ENCODE measurements at places on chromosomes 7 and 10.

DNA sequence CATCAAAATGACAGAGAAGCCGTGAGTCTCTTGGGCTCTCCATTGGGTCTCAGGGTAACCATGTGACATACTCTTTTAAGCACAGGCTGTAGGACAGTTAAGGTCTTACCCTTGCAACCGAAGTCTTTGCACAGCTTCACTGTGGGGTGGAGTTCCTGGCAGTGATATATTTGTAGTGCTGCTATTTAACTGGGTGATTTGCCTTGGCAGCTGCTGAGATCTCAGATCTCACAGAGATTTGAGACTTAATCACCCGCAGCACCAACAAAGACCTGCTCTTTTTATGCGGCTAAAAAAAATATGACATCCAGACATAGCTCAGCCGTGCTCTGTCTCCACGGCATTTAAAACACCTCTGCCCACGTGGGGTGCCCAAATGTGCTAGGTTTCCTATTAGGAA is 63.4 kb upstream of the NPTX2 start:
- no peak for DNase-seq

DNA sequence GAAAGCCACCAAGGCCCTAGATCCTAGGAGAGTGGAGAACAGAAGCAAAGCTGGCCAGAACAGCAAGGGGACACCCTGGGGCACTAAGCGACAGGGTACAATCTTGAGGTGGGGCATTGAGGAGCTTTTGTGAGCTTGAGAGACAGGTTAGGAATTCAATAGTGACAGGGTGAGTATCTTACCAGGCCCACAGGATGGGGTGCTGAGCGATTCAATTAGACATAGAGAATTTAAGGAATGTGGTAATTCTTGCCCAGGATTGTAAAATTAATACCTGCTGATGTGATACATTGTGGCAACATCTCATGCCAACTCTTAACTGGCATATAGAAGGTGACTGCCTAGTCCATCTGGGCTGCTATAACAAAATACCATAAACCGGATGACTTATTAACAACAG is 14.0 kb downstream of the RBP3 start:
- no peak for DNase-seq

DNA sequence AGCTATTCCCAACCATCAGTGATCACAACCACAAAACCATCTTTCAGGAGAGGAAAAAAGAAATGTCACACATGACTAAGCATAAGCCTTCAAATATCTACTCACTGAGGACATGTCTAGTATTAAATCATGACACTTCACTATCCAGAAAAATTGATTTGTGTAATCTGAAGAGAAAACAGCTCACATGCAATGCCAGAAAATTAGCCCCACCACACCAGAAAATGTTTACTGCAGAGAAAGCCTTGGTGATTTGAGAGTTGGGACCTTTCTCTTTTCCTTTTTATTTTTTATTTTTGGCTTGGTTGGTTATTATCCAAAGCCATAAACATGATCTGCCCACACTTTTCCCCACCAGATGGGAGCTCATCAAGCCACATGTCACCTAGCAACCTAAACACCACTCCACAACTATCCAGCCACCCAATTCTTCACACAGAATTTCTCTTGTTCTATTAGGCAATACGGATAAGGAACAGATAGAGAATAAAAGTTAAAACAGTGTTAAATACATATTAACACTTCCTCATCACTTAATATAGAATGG is 3.1 kb downstream of the PARD3 start:
- DNase-seq, result no peak

DNA sequence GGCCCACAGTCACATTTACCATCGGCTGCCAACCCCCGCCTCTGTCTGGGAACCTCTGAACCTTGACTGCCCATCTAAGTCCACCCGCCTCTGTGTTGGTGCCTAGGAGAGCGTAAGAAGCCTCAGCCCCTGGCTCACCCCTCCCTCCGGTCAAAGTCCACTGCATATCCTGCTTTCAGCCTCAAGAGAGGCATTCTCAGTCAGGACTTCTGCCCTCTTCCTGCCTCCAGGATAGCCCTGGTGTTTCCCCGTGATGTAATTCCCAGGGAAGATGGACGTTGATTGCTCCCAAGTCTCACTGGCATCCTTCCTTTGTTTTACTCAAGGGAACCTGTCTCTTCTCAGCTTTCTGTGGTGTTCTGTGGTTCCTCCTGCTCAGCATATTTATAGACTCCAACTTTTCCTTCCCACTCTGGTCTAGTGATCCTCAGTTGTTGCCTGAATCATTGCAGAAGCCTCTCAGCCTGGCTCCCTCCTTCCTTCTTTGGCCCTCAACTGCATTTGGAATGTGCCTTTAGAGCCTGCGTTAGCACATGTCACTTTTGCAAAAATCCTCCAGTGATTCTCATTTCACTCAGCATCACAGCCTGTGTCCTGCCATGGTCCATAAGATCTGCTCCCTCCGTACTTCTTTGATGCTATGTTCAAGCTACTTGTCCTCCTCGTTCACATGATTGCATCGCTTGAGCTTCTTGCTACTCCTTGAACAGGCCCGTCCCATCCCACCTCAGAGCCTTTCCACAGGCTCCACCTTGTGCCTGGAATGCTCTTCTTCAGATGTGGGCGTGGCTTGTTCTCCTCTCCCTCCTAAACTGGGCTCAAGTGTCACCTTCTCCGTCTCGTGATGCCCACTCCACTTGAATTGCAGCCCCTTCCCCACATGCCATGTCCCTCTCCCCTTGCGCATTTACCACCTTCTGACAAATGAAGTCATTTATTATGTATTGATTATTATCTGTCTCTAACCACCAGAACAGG is 124.2 kb downstream of the PLPP4 start:
- DNase-seq, result no peak

DNA sequence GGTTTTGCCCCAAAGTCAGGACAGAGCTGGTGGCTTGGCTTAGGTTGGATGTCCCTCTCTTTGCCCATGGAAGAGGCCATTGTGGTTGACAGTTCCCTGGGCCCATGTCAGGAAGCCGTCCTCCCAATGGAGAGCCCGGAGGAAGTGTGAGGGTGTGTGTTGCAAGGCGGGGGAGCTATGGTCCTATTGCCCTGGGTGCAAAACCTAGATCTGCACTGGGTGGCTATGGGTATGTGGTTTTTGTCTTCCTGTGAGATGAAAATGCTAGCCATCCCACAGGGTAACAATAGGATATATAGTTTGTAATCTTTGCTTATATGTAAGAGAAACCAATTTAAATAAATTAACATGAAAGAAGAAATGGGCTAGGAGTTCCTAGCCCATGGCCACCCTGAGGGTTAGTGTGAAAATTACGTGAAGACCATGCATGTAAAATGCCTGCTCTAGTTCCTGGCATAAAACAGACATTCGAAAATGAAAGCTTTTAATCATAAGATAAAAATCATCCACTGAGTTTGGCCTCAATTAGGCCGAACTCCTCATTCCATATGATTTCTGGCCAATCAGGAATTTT is 189.2 kb downstream of the PLPP4 start:
- DNase-seq, result no peak

DNA sequence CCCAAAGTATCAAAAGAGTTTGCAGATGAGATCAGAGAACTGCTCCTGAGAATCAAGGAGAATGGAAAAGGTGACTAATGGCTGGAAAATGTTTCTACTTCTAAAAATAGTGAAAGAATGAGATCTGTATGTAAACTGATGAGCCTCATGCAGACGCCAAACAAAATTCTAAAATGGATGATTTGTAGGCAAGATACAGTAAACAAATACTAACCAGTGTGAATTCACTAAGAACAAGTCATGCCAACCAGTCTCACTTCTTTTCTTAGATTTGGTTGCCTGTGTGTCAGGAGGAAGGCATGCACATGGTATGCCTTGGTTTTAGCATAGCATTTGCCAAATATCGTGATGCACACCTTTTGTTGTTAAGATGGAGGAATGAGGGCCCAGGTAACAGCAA is 94.9 kb upstream of the PIK3CG start:
- DNase-seq, result no peak

GRCh38 chr7:151062399-151063211 is 3.2 kb downstream of the SLC4A2 start:
- DNase-seq, result no peak
